Omental fat pad (tissue), 4 donors: ENCODE measurements at places on chromosomes 12 and 14.

- no peak for DNase-seq
Observed at GRCh38 chr14:52333823-52334657, 19.9 kb downstream of the PTGER2 start.

DNA sequence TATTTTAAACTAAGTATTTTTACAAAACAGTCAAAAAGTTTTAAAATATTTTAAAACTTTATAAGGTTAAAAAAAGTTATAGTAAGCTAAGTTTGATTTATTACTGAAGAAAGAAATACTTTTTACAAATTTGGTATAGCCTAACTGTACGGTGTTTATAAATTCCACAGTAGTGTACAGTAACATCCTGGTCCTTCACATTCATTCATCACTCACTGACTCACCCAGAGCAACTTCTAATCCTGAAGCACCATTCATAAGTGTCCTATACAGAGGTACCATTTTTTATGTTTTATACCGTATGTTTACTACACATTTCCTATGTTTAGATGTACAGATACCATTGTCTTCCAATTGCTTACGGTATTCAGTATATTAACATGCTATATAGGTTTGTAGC lies 170.0 kb downstream of the KLHL28 start:
- no peak for DNase-seq

DNA sequence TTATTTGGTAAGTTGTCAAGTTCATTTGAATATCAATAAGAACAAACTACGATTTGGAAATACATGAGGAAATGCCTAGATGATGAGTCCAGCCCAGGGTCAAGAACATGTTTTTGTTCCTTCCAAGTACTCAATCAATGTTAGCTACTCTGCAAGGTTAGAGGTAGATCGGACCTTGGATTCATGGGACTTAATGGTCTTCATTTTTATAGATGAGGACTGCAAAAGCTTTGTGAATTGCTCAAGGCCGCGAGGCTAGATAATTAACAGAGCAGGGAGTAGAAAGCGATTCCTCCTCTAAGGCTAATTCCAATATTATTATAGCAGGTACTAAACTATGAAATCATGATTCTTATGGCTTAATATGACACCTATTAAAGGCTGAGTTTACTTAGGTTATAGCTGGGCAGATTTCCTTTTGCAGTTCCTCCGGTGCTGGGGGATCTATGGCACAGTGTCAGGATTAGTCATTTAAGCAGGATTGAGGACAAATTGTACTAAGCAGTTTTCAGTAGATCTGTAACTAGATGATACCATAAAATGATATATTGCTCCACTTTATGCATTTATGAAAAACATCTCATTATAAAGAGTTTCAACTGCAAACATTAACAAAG lies 19.8 kb downstream of the NR1H4 start:
- DNase-seq: no peak

GRCh38 chr12:19491863-19492262 lies 52.6 kb downstream of the AEBP2 start:
- no peak for DNase-seq

- no peak for DNase-seq
Observed at GRCh38 chr12:52658196-52658595, 6.2 kb upstream of the KRT2 start.

- no peak for DNase-seq
Observed at GRCh38 chr12:48811437-48812090, 6.7 kb upstream of the CACNB3 start.

GRCh38 chr12:82595941-82596340 lies 90.8 kb upstream of the TMTC2 start:
- no peak for DNase-seq

- no peak for DNase-seq
Observed at GRCh38 chr14:68805414-68805813, 12.5 kb upstream of the ZFP36L1 start.

GRCh38 chr14:87305345-87305744 lies 687.6 kb downstream of the GALC start:
- no peak for DNase-seq

GRCh38 chr12:33437598-33437997 lies 2.0 kb downstream of the SYT10 start:
- DNase-seq: no peak

- DNase-seq: no peak
Observed at GRCh38 chr12:57149245-57149900, 2.0 kb upstream of the LRP1-AS start.

- DNase-seq: no peak
Observed at GRCh38 chr12:44091948-44092606, 256.2 kb downstream of the TMEM117 start.

- no peak for DNase-seq
Observed at GRCh38 chr12:87513536-87514280, 515.5 kb downstream of the C12orf50 start.

DNA sequence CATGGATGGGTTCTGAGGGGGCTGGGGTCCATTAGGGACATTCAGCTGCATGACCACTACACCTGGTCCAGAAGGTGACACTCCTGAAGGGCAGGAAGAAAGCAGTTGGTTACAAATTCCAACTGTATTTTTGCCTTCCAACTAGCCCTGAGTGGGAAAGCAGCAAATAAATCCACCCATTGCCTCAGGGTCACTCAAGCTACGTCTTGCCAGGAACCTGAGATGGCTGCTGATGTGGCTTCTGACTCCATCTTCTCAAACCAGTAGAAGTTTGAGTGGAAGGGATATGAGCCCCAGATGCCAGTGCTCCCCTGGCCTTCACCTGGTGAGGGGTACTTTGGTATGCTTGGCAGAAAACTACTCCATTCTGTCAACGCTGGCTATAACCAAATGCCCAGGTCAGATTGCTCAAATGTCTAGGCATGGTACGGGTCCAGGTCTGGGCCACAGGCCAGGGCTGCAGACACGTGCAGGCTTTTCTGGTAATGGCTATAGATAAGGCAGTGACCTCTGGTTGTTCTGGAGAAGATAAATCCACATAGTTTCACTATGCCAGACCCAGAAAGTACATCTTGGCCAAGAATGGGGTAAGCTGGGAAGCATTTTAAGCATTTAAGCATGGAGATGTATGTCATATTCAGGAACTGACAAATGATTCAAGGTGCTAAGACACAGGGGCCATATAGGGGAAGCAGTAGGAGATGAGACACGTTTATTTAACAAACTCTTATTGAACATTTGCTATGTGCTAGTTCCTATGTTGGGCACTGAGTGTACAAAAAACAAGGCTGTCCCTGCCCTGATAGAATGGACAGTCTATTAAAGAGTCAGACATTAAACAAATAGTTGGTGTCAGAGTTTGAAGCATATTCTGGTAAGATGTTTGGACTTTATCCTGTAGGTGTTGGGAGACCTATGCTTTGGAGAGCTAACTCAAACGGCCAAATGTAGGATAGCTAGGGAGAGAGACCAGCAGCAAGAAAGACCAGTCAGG lies 8.3 kb upstream of the STAC3 start:
- no peak for DNase-seq

DNA sequence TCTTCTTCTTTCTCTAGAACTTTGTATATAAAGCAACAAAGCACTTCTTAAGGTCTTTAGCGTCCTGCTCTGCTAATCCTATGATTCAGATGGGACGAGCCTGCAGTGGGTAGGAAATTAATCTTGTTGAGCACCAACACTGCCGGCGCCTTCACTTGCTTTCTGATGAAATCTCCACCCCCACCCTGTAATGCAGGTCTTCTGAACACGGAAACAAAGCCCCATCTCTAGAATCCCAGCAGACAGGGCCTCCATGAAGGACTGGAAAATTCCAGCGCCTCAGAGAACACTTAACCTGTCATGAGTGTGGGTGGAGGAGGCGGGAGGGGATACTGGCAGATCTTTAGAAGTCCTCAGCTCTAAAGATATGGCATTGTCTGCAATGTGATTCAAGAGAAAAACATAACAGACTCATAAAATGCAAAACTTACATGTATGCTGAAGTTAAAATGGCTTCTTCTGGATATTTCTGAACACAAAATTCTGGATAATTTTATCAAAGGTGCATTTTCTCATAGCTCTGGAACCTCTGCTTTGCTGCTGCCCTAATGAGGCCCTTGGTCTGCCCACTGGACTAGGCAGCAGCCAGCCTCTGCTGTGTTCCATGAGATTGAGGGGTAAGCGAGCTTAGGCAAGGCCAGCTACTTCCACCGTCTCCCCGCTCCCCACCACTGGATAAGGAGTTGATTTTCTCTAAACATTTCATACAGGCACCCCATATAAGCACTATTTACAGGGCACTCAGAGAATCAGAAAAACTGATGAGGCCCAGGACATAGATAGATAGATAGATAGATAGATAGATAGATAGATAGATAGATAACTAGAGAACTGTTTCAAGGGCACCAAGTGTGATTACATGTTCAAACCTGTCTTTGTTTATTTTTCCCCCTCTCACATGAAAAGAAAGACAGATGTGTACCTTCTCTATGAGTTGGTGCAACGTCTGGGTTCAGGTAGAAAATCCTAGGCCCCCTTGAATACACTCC lies 43.1 kb downstream of the ZFP36L1 start:
- no peak for DNase-seq

DNA sequence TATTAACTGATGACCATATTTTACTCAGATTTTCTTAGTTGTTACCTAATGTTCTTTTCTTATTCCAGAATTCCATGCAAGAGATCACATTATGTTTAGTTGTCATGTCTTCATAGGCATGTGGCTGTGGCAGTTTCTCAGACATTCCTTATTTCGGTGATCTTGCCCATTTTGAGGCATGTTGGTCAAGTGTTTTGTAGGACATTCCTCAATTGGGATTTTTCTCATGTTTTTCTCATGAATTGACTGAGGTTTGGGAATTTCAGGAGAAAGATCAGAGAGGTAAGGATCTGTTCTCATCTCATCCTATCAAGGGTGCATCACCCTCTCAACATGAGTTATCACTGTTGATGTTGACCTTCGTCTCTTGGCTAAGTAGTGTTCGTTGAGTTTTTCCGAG lies 81.3 kb downstream of the CHST11 start:
- no peak for DNase-seq

DNA sequence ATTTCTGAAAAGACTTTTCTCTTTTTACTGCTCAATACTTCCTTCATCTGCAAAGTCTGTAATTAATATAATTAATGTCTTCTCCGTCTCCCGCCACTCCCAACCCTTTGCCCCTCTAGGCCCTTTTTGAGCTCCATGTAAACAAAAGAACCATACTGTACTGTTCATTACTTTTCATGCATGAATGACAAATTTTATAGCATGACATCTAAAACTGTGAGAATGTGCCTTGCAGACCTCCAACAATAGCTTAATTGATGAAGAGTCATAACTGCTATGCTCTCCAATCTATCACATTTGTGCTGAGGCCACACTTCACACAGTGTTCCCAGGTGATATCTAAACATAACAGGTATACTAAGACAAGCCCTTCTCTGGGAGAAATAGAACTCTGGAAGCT lies 1122.7 kb upstream of the ATXN7L3B start:
- no peak for DNase-seq

DNA sequence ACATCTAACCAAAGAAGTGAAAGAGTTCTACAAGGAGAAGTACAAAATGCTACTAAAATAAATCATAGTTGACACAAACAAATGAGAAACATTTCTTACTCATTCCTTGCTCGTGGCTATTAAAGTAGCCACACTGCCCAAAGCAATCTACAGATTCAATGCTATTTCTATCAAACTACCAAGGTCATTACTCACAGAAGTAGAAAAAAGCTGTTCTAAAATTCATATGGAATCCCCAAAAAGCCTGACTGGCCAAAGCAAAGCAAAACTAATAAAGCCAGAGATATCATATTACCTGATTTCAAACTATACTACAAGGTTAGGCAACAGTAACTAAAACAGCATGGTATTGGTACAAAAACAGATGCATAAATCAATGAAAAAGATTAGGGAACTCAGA lies 305.6 kb downstream of the RPAP3 start:
- no peak for DNase-seq

GRCh38 chr12:90808568-90808967 lies 146.4 kb downstream of the CCER1 start:
- no peak for DNase-seq

GRCh38 chr12:26749781-26750180 lies 83.2 kb downstream of the ITPR2 start:
- DNase-seq: no peak

DNA sequence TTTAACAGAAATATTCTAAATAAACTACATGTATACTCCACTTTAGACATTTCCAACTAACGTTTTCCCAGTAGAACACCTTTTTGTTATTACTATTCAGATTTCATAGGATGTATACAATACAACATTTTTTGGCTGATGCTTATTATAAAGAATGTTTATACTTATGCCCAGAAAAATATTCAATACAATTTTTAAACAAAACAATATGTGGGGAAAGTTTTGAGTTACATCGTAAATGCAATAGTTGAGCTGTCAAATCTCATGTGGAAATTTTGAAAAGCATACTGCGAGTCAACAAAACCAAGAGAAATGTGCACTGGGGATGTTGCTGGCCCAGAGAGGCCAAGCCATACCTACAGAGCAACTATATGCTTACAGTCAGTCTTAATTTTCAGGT lies 18.2 kb upstream of the MON2 start:
- DNase-seq: no peak

GRCh38 chr14:34013721-34014060 lies 62.8 kb upstream of the EGLN3 start:
- no peak for DNase-seq

DNA sequence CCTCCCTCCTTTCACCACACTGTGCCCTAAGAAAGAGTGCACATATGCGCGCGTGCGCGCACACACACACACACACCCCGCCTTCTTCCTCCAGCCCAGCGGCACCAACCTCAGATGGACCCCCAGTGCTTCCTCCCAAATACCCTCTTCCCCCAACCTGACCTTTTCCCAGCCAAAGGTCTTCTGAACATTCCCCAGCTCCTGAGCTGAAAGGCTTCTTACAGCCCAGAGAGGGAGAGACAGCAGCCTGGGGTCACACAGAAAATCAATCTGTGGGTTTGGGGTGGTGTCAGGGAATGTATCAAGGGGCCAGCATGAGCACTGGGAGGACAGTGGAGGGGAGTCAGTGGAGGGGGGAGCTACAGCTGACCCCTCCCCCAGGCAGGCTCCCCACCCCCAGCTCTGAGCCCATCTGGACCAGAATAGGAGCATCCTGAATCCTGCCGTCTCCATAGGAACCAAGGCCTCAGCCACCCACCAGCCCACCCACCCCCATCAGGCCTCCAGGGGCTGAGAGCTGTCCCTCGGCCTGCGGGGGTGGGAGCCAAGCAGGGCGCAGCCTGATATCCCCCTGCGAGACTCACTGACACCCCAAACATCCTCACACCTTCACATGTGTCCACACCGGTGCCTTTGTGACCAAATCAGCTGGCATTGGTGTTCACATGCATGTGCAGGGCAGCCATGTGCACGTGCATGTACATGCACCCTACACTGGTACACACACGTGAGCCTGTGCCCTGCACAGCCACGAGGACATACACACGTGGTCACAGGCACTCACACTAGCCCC lies 5.7 kb downstream of the RASAL1 start:
- DNase-seq: no peak

DNA sequence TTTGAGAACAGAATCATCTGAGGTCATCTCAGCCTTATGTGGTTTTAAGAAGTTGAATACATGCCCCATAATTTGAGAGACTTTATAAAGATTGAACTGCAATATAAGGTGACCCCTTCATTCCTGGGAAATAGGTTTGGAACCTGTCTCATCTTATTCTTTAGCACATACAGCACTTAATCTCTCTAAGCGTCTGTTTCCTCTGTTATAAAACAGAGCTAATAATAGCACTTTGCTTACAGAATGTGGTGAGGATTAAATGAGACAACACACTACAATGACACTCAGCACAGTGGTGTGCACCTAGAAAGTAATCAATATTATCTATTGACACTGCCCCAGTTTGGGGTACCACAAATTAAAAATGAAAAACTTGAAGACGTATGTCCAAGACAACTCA lies 102.1 kb downstream of the DUSP6 start:
- DNase-seq: no peak
